ENCODE measurements at places on chromosomes 16 and 17. TPM values are rescaled to one million over a fixed set of nuclear protein-coding genes. Genes with fewer than 3 reads are reported as not detected.

Gene TBC1D26
- polyA plus RNA-seq, result 0.04 TPM

Gene CACNG4
- polyA plus RNA-seq, result 0.53 TPM

Gene HAS3
- polyA plus RNA-seq, result 0.73 TPM

Gene ZNF469
- polyA plus RNA-seq, result 13.3 TPM

DNA sequence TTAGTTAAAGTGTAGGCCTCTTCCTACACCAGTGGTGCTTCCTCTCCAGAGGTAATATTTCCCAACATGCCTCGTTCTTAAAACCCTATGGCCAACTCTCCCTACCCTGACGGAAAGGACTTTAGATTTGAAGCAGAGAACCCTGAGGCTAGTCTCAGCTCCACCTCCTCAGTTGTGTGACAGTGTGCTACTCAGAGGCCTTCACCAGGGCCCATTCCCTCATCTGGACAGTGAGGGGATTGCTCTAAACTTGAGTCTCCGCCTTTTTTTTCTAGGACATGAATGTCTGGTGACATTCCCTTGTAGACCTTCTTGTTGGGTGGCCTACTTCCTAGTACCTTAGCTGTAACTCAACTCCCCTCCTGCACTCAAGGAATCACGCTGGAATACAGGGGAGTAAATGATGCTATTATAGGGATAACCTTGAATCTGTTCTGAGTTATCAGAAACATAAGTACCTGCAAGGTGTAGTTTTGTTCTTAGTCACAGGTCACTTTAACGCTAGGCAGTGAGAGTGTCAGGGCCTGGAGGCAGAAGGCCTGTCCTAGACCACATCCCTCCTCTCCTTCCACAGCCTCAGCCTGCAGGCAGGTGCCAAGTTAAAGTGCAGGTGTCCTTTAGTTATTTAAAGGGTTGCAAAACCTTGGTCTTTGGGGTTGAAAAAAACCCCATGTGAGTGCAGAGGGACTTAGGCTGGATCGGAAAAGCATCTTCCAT lies 26.9 kb downstream of the LDHD start:
- no peak for DNase-seq

- DNase-seq, result no peak
Observed at GRCh38 chr17:6213859-6214258, 143.7 kb downstream of the WSCD1 start.

- no peak for DNase-seq
Observed at GRCh38 chr16:51035110-51035498, 116.0 kb downstream of the SALL1 start.

DNA sequence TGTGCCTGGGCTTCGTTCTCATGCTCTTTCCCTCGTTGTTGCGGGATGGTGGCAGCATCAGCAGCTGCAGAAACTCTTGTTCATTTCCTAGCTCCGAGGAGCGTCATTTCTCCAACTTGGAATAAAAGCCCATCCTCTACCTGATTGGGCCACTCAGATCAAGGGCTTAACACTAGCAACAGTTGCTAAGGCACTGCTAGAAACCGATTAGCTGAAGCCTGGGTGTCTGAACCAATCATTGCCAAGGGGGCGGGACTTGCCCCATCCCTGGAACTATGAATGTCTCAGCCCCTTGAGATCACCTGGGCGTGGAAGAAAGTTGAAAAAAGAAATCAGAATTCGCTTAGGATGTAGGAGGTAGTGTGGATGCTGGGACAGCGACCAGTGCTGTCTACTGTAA lies 145.3 kb downstream of the FOXL1 start:
- DNase-seq, result no peak

- DNase-seq, result no peak
Observed at GRCh38 chr17:49907279-49907678, 59.4 kb upstream of the TAC4 start.

- no peak for DNase-seq
Observed at GRCh38 chr16:74601126-74601871, 5.6 kb downstream of the GLG1 start.

DNA sequence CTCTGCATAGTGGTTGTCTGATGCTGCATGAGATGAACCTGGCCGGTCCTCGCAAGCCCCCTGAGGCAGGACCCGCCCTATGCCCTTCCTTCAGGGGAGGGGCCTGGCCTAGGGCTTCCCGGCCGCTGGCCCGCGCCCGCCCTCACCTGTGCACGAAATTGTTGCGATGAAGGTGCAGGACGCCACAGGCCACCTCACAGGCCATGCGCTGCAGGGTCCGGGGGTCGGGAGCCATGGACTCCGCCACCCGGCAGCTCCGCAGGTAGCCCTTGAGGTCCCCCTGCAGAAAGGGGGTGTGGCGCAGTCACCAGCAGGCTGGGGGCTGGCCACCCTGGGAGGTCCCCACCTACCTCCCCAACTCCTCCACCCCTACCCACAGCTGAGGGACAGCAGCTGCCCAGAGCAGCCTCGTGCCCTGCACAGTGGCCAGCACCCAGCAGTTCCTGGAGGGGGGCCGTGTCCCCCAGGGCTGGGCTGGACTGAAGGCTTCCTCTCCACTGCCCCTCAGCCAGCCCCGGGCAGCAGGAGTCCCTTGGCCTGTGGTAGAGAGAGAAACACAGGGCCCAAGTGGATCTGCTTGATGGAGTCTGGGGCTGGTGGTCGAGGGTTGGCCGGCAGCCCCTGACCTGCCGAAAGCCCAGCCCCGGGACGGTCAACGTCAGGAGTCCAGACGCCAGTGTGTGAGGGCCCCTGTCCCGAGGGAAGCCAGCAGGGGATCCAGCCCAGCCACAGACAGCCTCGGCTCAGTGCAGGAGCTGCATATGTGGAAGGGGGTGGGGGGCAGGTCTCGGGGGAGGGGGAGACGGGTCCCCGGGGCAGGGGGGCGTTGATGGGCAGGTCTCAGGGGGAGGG lies 38.8 kb upstream of the PVALEF start:
- DNase-seq, result no peak

DNA sequence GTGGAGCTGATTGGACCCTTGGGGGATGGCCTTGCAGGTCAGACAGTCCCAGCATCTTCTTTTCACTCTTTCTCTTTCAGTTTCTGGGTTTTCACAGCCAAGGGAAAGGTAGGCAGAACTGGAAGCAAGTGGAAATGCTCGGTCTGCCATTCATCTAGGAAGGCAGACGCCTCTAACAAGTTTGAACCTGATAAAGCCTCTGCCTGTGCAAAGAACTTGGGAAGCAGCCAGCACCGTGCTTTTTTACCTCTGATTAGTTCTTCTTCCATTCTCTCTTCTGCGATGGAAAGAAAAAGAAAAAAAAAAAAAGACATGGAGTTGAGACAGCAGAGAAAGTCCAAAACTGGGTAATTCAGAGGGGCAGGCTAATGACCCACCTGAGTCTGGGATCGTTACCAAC lies 997.8 kb upstream of the EEF2KMT start:
- no peak for DNase-seq

DNA sequence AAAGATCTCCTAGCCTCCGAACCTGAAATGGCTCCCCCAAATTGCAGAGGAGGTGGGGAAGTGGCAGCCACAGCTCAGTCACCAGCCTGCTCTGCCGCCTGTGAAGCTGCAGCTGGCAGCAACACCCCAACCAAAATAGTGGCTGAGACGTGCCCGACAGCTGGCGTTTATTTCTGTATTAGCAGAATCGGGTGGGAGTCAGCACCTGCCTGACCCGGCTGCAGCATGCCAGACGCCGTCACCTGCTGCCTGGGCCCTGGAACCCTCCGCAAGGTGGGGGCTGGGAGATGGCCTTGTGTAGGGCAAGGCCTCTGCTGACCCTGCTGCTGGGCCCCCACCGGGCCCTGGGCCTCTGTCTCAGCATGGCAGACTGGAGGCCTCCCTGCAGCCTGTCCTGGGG lies 17.5 kb upstream of the PABPN1L start:
- DNase-seq, result no peak

- no peak for DNase-seq
Observed at GRCh38 chr16:65353183-65353582, 231.3 kb upstream of the CDH11 start.

DNA sequence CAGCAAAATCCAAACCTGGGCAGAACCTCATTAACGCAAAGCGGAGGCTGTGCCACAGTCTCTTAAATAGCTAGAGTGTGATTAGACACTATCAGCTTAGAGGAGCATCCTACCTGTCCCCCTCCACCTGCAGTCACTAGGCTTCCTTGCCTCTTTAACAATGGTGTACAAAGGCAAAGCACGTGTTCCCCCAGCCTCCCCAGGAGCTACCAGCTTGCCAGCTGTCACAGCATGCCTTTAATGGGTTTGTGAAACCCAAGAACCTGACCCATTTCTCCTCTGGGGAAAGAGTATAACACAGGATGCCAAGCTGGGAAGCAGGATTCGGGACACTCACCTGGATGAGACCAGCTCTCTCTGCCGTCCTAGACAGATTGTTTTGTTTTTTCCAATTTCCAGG lies 37.2 kb upstream of the TBX2 start:
- DNase-seq, result no peak

- DNase-seq, result no peak
Observed at GRCh38 chr17:46123607-46124006, 69.6 kb downstream of the KANSL1 start.
